ENCODE measurements at places on chromosomes 6 and 20.

DNA sequence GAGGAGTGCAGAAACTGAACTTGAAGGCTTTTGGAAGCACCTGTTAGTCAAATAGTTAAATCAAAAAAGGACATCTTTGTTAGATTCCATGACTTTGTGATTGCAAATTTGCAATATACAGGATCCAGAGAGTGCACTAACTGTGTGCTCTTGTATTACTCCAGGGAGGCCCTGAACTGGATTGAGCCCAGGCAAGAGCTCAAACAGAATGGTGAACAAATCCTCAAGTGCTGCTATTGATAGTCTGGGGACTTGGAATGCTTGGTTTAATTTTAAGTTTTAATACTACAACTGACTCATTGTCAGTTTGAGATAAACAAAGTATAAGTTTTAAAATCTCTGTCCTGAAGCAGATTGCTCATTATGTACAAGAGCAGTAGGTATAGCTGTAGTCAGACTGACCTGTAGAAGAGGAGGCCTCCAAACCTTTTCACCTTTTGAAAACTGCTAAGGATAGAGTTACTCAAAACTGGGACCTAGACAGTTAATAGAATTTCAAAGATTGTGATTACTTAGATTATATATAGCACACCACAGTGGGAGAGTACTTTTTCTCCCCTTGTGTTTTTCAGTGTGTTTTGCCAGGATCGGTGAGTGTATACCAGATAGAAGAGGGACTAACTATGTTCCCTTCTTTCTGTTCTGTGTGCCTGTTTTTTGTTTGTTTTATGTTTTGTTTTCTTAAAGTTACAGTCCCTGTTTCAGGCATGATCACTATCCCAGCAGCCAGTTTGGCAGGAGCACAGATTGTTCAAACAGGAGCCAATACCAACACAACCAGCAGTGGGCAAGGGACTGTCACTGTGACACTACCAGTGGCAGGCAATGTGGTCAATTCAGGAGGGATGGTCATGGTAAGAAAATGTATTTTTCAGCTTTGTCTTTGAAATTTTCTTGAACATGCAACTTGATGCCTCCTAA is 18.3 kb downstream of the NFYA start:
- DNase-seq = no peak

DNA sequence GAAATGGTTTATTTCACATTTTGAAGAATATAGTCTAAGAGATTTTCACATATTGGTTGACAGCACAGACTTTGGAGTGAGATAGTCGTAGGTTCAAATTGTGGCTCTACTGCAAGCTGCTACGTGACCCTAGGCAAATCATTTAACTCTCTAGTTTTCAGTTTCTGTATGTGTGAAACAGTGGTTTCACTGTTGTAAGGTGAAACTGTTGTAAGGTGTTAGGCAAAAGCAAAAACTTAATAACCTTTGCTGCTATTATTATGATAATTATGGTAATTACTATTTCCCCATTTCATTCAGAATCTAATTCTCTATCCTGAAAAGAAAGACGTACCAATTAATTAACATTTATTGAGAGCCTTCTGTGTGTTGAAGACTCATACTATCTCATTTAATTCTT is 144.2 kb downstream of the REV3L start:
- no peak for DNase-seq

GRCh38 chr6:76708641-76709331 is 636.3 kb upstream of the IMPG1 start:
- DNase-seq = no peak

DNA sequence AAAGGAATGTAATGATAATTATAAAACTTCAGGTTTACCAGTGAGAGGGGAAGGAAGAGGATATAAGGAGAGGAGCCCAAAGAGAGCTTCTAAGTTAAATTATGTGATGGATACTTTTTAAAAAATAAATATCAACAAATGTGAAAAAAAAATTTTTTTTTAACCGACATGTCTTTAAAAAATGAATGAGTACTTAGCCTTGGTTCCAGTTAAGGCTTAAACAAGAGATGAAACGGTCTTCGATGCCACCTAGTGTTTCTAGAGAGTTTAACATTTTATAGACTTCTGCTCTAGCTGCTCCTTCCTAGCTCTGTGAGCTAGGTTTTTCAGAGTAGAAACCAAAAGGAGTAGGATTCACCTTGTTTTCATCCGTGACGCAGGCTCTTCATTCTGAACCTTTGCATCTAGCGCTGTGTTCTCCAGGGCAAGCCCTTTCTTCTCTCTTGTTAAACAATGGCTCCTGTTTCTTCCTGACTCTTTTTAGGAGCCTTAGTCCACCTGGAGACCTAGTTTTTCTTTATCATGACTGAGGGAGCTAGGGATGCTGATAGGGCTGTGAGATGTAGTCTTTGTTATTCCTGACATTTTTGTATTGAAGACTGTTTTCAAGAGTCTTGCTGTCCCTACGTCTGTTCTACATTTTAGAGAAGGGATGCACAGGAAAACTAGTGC is 42.4 kb upstream of the GNRH2 start:
- peak; percentile 38 for DNase-seq

DNA sequence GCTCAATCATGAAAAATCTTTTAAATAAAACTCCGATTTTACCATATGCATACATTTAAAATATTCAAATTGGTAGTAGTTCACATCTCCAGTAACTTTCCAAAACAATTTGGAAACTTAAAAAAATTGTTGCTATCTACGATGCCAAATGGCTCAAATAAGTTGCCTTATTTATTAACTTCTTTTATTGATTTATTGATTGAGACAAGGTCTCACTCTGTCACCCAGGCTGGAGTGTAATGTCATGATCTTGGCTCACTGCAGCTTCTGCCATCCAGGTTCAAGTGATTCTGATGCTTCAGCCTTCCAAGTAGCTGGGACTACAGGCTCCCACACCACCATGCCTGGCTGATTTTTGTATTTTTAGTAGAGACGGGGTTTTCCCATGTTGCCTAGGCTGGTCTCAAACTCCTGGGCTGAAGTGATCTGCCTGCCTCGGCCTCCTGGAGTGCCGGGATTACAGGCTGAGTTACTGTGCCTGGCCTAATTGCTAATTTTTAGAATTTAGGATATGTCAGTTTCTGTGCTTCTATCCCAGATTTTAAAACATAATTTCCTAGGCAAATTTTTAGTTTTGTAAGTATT is 12.9 kb downstream of the NKX2-4 start:
- no peak for DNase-seq

- no peak for DNase-seq
Measured at GRCh38 chr6:235763-236360, 56.4 kb upstream of the DUSP22 start.

DNA sequence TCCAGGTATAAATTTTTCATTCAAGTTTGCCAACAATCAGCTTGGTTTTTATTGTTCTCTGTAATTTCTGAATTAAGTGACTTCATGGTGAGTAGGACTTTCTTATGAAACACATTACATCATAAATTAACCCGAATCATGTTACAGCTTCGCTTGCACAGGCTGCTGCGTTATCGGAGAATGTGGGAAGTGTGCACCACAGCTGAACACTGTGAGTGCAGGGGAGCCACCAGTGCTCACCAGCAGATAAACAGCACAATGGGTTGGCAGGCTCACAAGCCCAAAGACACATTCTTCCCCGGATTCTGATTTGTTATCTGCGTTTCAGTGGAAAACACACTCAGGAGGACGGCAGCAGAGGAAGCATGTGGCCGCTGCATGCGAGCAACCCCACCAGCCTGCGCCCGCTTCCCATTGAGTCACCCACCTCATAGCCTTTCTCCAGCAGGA is 121.1 kb downstream of the GMDS start:
- DNase-seq = no peak

GRCh38 chr6:112806163-112806865 is 459.2 kb downstream of the RFPL4B start:
- no peak for DNase-seq

Data from hepatic stellate cell (primary cell).